ENCODE measurements at places on chromosomes 5 and 9.
A peak's percentile ranks its signal among the peaks of the same experiment; 100 is the strongest.

GRCh38 chr9:93154293-93154903 lies 20.3 kb upstream of the NINJ1 start:
- peak; percentile 91 for DNase-seq

- DNase-seq = no peak
These were observed 1193.7 kb upstream of the CDH18 start for GRCh38 chr5:21181609-21182125.

DNA sequence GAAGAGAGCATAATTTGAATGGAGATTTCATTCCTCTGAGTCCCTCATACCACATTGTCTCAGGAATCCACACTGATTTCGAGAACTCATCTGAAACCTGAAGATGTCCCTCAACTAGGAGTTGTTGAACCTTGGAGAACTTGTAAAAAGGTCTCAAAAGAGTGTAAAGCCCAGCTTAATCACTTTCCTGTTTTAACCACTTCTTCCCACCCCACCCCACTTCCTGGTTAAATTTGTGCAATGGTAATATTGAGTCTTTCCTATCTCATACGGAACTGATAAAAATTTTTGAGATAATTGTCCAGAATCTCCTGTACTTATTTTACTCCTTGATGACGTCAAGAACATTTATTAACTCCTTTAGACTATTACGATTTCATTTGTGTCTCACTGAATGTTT lies 240.7 kb downstream of the ARRDC3 start:
- DNase-seq = no peak

DNA sequence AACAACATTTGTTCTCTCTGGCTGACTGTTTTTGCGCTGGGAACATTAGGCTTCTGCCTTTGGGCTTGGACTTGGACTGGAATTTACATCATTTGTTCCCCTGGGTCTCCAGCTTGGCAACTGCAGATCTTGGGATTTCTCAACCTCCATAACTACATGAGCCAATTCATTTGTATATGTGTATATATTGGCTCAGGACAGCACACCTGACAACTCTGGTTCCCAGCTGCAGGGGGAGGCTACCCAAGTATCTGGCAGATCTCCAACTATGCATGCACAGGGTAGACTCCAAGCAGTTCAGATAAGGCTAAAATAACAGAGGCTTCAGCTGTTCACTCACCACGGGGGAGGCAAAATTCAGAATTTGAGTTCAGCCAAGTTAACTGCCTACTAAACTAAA lies 31.6 kb upstream of the F2RL1 start:
- DNase-seq = no peak

DNA sequence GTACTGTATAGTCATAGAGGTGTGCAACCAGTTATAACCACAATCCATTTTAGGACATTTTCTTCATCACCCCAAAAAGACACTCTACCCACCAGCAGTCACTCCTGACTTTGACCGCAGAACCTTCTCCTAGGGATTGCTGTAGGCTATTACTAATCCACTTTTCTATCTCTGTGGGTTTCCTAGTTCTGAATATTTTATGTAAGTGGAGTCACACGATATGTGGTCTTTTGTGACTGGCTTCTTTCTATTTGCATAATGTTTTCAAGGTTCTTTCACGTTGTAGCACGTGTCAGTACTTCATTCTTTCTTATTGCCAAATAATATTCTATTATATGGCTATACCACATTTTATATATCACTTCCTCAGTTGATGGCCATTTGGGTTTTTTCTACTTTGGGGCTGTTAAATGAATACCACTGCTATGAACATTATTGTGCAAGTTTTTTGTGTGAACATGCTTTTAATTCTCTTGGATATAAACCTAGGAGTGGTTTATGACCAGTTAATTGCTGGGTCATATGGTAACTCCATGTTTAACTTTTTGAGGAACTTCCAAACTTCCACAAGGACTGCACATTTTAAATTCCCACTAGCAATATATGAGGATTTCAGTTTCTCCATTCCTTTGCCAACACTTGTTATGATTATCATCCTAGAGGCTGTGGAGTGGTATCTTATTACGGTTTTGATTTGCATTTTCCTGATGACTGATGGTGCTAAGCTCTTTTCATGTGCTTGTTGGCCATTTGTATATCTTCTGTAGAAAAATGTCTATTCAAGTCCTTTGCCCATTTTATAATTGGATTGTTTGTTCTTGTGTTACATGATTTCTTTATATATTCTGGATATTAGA lies 37.8 kb downstream of the MRRF start:
- DNase-seq = no peak

DNA sequence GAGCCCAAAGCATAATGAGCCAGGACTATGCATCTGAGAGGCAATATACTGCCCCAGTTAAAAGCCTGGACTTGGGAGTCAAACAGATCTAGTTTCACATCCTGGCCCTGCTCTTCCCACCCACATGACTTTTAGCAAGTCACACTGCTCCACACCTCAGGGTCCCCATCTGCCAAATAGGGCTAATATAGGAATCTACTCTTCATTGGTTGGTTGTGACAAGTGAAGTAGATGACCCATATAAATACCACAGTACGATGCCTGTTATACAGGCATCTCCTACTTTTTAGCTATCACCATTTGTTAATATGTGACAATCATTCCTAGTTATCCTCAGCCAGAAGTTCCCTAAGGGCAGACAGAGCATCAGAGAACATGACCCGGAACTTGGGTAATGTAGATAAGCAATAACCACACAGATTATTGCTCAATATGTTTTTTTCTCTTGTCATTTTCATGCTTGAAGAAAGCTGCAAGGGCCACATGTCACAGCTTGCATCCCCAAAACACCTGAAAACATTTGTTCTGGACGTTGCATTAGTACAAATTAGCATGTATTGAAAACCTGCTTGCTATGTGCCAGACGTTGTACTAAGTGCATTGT lies 20.4 kb downstream of the ADAM19 start:
- DNase-seq = no peak

- no peak for DNase-seq
These were observed 474.0 kb upstream of the DAB2 start for GRCh38 chr5:39898731-39899130.

DNA sequence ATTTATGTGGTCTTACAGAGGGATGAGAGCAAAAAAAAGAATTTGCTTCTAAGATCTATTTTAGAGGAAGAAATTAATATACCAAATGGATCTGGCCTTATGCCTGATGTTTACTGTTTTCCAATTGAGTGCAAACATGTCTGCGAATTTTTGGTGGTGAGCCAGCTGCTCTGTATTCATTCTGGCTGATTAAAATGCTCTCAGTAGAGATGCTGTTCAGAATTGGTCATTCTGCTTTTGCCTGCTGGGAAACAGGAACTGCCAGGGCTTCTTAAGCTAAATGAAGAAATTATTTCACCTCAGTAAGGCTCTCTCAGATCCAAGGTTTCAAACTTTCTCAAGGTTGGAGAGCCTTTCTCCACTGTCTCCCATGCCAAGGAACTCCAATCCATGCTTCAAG lies 132.0 kb upstream of the SV2C start:
- no peak for DNase-seq

DNA sequence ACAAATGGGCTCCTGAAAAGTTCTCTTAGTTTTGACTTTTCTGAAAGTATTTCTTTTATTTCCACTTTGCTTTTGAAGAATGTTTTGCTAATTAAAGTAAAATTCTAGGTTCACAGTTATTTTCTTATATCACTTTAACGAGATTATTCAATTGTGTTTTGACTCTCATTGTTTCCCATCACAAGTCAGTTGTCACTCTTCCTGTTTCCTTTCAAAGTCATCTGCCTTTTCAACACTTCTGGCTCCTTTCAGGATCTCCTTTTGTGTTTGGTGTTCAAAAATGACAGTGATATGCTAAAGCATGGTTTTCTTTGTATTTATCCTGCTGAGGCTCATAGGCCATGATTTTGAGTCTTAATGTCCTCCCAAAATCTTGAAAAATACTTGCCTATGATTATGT lies 235.4 kb upstream of the TAS2R1 start:
- no peak for DNase-seq

GRCh38 chr9:19935422-19935821 lies 146.6 kb upstream of the SLC24A2 start:
- no peak for DNase-seq

DNA sequence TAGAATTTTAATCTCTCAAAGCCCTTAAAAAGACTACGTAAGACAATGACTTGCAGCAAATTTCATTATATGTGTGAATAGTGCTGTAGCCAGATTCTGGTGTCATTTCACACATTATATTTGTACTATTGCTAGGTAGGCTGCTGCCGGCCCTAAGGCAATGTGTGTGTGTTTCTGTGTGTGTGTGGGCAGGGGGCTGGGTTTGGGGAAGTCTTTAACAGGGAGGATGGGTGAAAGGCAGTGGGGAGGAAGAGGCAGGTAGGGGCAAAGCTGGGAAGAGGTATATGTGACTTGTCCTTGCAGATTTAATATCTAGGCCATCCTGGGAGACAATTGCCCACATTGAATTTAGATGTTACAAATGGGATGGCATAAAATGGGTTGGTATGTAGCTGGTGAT lies 130.8 kb downstream of the MACIR start:
- no peak for DNase-seq

DNA sequence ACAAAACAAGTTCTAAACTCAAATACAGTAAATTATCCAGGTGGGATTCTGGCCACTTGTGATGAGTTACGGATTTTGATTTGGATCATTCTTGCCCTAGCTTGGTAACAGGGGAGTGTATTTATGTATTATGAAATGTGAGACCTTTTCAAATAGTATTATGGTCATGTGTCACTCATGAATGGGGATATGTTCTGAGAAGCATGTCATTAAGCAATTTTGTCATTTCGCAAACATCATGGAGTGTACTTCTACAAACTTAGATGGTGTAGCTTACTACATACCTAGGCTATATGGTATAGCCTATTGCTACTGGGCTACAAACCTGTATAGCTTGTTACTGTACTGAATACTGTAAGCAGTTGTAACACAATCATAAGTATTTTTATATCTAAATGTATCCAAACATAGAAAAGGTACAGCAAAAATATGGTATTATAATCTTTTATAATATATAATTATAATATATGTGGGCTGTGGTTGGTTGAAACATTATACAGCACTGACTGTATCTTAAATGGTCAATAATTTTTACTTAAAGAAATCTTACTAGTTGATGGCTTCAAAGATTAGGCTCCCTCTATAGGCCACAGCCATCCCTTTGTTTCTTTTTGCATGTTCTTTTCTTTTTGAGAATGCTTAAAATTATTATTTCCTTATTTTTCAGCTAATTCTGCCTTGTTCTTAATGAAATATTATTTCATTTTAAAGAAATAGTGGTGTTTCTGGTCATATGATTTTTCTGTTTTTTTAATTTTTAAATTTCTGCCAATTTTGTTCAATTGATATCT lies 128.4 kb downstream of the MAST4 start:
- no peak for DNase-seq

DNA sequence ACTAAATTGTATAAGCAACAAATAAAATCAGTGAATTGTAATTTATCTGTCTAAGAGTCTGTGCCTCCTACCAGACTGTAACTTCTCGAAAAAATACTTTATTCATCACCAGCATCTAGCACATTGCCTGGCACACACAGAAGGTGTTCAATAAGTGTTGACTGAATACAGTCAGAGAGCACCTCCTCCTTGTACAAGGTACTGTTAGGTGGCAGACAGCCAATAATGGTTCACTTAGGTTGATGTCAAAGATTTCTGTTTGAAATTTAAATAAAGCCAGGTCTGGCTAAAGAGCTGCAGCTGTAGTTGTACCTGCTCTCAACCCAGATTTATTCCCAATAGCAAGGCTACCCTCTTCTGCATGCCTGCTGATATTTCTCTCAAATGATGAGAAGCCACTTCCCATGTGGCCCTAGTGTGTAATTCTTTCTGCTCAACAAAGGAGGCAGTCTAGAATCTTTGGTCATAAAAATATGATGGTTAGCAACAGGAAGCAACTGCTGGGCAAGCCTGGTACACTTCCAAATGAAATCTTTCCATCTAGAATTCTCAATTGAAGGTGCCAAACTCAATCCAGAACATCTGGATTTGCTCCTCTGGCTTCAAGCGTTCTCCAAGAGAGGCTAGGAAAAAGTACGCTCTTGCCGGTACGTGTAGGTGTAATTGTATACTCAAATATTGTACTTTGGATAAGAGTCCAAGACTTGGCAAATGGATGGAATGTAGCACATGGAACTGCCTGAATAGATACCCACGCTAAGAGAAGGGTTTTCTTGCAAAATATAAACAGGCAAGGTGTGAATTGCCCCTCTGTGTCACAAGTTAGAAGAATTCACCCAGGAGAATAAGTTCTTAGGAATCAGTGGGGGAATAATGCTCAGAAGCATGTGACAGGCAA lies 95.6 kb downstream of the NR6A1 start:
- DNase-seq = no peak

- no peak for DNase-seq
These were observed 44.7 kb downstream of the SLIT3 start for GRCh38 chr5:169256191-169256590.

GRCh38 chr5:65255294-65255693 lies 226.4 kb downstream of the ADAMTS6 start:
- DNase-seq = no peak

- no peak for DNase-seq
These were observed 81.4 kb upstream of the DAB2 start for GRCh38 chr5:39506211-39506610.

- DNase-seq = no peak
These were observed 12.1 kb upstream of the LAMC3 start for GRCh38 chr9:130996676-130997394.

DNA sequence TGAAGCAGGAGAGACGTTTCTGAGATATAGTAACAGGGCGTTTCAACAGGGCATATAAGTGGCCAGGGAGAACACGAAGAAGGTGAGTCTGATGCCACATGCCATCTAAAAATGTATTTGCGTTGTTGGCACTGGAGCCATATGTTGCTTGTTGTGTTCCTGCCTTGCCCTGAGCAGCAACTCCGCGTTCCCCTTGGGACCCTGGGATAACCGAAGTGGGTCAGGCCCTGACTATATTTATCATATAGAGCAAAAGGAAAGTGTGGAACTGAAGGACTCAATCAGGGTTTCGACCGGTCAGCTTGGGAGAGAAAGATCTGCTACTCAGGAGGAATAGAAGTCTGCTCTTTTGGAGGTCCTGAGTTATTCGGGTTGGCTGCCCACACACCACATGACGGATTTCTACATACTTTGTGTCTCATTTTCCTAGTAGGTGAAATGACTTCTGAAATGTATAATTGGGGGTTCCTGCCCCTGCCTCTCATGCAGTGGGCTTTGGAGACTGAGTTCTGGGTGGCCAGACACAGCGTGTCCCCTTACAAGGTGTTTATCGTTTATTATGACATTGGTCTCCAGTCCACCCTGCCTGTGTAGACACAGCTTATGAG lies 3.0 kb downstream of the STC2 start:
- no peak for DNase-seq
